Cerebellar nuclear complex (tissue), 1 donor: ENCODE measurements at places on chromosomes 5 and 9.
A peak's percentile ranks its signal among the peaks of the same experiment; 100 is the strongest.

DNA sequence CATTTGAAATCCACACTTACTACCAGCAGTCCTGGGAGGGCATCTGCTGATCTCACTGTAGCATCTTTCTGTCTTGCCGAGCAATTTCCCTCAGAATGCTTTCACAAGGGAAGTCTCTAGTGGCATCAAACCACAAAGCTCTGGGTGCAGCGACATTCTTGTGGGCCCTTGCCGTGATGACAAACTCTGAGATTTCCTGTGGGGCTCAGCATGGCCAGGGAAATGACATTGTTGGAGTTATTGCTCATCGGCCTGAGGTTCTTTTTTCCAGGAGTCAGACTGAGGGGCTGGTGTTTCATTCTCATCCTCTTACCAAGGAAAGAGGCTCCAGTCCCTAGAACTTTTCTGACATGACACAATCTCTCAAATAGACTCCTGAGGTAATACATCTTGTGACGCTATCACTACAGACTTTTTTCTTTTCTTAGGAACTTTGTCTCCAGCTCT lies 51.4 kb downstream of the PFDN1 start:
- no peak for DNase-seq

DNA sequence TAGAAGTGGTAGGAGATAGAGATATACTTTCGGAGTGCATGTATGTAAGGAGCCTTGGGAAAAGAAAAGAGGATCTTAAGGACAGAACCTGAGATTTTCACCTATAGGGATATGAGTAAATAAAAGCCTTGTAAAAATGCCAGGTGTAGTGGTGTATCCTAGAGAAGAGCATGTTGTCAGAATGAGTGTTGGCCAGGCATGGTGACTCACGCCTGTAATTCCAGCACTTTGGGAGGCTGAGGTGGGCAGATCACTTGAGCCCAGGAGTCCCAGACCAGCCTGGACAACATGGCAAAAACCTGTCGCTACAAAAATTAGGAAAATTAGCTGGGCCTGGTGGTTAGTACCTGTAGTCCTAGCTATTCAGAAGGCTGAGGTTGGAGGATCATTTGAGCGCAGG lies 76.0 kb downstream of the IPO11 start:
- DNase-seq = no peak

DNA sequence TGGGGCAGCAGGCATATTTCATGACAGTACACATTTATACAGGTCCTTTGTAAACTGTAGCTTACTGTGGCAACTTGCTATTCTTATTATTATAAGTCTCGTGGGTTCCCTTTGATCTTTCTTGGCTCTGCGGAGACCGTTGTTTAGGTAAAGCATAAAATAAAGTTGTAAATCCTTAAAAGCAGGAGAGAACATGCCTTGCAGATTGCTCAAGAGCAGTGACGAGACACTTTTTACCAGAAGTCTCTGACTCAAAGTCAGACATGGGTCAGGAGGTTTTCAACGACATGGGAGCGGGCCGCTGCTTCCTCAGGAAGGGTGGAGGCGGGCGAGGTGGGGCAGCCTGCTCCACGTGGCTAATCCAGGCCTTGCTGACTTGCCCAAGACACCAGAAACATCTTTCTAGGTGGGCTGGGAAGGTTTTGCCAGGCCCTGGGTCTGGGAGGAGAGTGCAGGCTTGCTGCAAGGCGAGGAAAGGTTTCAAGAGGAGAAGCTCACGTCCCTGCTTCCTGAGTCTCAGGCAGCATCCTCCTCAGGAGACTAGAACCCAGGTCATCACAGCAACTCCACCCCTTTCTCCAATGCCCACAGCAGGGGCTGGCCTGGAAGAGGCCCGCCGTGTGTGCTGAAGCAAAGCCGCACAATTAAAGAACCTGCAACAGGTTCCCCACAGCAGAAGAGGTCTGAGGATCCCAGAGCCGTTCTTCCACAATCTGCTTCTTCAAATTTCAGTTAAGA lies 6.5 kb downstream of the TBC1D2 start:
- DNase-seq = no peak

DNA sequence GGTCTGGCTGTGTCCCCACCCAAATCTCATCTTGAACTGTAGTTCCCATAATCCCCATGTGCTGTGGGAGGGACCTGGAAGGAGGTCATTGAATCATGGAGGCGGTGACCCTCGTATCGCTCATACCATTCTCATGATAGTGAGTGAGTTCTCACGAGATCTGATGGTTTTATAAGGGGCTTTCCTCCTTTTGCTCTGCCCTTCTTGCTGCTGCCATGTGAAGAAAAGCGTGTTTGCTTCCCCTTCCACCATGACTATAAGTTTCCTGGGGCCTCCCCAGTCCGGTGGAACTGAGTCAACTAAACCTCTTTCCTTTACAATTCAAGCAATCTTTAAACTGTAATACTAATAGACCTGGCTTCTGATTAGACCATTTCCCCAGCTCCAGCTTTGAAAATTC lies 92.2 kb upstream of the SARDH start:
- DNase-seq = no peak

- DNase-seq = no peak
Measured at GRCh38 chr9:38278457-38278856, 114.0 kb upstream of the ALDH1B1 start.

DNA sequence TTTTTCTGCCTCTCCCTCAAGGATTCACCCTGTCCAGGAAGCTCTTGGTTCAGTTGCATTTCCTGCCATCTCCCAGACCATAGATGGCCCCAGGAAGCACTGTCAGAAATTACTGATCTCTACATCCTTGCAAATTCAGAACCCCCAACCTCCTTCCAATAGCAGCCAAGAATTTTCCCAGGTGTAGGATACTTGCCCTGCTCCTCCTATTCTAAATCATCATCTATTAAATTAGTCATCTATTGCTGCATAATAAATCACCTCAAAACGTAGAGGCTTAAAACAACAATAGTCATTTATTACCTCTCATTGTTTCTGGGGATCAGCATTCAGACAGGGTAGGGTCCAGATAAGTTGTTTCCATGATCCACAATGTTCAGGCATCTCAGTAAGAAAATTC lies 26.1 kb upstream of the ADRA1B start:
- DNase-seq = no peak

DNA sequence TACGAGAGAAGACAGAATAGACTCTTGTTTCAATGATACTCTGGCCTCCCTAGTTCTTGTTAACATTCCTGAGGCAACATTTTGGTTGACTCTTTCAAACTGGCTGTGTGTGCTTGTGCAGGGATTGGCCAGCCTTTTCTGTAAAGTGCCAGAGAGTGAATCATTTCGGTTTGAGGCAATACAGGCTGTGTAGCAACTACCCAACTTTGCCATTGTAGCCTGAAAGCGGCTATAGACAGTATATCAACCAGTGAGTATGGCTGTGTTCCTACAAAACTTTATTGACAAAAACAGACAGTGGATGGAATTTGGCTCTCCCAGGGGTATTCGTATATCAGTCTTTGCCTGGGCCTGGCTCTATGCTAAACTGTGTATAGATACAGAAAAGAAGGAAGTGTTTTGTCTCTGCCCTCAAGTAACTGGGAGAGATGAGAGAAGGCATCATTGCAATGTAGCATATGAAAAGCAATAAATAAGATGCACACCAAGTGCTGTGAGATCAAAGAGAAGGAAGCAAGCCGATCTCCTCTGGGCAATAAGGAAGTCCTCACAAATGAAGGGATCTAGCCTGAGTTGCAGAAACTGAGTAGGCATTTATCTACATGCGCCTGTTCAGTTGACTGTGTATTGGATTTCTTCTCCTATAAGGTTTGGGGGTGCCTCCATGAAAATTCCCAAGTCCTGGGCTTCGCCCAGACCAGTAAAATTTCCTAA lies 568.0 kb upstream of the KLF4 start:
- no peak for DNase-seq

DNA sequence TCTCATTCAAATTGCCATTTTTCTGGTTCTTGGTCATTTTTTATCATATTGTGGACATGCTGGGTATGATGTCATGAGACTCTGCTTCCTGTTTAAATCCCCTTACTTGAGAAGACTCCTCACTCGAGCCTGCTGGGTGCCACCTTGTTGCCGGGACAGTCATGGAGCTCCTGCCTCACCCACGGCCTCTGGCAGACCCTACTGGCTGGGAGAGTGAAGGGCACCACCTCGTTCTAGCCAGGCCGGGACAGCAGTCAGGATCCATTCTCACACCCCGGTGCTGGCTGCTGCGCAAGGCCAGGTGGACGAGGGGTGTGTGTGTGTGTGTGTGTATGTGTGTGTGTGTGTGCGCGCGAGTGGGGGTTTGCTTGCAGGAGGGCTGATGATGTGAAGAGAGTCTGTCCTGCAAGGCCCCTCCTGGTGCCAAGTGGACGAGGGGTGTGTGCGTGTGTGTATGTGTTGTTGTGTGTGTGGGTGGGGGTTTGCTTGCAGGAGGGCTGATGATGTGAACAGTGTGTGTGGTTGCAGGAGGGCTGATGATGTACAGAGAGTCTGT lies 4.4 kb downstream of the CEP72 start:
- no peak for DNase-seq

DNA sequence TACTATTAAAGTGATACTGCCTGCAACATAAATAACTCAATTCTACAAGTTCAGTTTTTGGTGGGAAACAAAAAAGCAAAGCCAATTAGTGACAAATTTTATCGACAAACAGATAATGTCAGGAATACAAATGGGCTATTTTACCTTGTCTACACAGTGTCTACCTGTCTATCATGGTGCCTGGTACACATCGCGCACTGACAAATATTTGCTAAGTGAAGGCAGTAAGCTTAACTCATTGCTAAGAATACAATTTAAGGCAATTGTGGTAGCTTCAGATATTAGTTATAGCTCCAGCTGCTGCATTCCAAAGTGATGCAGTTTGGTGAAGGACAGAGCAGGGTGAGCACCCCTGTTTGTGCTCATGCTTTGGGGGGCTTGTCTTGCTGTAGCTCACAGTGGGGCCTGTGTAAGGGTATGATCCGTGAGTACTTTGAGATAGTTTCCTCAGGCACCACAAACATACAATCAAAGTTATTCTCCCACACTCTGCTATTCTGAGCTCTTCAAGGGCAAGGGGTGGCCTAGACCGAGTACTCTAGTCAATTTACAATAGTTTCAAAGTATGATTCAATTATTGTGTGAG lies 24.7 kb downstream of the ELL2 start:
- no peak for DNase-seq

DNA sequence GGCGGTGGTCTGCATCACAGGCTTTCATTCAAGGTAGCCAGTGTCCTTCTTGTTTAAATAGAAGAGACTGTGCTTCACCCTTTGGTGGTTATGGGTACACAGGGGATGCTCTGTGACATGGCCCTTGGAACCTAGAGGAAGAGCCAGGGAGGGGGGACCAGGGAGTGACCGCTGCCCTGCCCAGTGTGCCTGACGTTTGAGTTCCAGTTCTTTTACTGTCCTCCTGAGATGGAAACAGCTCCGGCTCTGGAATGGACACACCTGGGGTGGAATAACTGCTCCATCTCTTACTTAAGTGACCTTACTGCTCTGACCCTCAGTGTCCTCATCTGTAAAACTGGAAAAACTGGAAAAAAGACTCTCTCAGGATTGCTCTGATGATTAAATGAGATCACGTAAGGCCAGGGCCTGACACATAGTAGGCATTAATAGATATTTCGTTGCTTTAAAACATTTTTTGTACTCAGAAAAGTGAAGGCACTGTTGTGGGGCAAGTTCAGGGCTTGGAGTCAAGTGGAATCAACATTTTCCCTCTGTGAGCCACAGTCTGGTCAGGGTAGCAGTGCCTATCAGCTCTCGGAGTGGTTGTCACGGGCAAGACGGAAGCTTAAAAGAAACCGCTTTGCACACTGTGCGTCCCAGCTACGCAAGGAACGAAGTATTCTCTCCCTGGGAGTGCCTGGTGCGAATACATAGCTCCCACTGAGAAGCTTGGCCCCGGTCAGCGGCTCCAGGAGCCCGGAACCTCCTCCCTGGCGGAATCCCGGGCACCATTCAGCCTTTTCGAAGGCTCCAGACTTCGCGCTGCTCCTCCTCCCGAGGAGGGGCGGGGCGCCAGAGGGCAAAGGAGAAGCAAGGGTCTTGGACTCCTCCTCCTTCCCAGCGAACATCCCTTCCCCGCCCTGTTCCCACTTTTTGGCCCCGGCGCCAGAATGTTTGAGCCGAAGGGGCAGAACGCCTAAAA lies 5.8 kb downstream of the POU4F3 start:
- no peak for DNase-seq

DNA sequence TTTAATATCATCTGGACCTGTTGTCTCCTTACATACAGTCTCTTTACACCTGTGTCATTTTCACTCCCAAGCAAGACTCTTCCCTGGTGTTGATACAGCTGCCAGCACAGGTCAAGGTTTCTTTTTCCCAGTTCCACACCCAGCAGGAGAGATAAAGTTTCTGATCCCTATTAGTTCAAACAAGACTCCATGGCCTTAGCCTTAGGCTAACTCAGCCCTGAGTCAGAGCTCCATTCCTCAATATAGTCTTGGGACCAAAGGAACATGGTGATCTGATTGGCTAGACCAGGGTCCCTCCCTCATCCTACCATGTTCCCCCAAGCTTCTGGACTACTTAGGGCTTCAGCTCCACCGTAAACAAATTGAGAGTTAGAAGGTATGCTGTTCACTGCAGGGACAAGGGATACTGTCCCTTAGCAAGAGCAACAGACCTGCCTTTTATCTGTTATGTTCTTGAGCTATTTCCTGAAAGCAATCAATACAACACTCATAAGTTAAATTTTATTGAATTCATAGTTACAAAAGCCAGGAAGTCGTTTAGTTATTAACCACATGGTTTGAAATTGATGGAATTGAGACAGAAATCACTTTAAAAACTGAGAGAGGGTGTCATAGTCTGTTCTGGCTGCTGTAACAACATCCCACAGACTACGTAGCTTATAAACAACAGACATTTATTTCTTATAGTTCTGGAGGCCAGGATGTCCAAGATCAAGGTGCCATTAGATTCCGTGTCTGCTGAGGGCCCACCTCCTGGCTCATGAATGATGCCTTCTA lies 20.5 kb downstream of the SLC1A1 start:
- no peak for DNase-seq

- peak; percentile 8 for DNase-seq
Measured at GRCh38 chr5:95960667-95961616, 709 bp downstream of the ELL2 start.

DNA sequence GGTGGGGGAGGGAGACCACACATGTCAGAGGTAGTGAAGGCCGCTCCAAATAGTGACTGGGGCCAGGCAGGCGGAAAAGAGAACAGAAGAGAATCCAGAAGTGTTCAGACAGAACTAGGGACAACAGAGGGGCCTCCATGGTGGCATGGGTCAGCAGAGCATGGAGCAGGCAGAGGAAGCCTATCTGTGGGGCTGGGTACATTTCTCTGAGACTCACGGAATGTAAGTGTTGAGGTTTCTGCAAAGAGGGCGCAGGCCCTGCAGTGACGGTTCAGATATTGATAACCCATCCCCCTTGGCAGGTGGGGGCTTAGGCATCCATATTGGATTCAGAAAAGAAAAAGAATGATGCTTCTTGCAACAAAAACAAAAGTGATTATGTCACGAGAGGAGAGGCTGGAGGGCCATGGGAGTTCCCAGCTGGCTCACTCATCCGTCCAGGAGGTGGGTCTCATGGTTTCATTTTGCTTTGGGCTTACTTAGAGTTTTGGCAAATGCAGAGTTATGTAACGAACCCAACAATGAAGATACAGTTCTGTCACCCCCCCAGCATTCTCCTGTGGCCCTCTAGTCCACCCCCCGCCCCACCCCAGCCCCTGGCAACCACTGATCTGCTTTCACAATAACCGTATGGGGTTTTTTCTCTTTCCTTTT lies 5.4 kb upstream of the RMND5B start:
- no peak for DNase-seq
